ENCODE measurements at places on chromosomes 13 and 19.

- DNase-seq = no peak
These were observed 136.4 kb downstream of the PTPRS start for GRCh38 chr19:5204212-5204611.

DNA sequence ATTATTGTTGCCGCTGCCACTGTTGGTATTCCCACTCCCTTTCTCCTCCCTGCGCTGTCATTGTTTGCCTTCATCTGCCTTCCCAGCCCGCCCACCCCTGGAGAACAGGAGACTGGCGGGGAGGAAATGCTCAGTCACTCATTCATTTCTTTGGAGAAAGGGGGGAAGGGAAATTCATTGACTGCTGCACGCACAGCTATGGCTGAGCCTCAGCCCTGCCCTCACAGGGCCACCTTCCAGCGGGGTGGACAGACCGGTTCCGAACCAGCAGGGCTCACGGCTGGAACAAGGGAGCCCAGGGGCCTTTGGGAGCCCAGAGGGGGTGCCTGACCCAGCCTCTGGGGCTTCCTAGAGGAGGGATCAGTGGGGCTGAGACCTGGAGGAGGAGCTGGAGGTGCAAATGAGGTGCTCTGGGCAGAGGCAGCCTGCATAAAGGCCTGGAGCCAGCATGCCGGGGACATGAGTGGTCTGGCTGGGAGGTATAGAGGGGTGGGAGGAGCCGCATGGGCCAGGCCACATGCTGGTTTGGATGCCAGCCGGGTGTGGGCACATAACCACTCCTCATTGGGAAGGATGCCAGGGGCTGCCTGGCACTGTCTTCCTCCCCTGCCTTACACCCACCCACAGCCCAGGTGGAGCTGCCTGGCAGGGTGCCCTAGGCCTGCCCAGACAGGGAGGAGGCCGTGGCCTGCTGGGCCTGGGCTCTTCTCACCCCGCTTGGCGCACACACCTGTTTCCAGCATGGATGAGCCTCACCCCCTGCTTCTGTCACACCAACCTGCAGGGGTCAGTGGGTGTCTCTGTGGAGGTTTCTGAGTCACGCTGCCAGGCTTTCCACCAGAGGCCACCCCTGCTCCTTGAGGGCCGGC lies 26.8 kb downstream of the PPP5C start:
- DNase-seq = no peak

DNA sequence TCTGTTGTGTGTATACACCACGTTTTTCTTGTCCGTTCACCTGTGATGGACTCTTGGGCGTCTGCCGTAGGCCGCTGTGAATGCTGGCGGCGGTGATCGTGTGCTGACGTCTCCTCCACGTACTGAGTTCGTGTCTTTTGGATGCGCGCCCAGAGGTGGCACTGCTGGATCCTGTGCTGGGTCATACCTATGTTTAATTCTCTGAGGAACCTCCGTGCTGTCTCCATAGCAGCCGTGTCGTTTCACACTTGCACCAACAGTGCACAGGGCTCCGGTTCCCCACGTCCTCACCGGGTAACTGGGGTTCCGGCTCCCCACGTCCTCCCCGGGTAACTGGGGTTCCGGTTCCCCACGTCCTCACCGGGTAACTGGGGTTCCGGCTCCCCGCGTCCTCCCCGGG lies 56.2 kb downstream of the ATP11A start:
- DNase-seq = no peak

DNA sequence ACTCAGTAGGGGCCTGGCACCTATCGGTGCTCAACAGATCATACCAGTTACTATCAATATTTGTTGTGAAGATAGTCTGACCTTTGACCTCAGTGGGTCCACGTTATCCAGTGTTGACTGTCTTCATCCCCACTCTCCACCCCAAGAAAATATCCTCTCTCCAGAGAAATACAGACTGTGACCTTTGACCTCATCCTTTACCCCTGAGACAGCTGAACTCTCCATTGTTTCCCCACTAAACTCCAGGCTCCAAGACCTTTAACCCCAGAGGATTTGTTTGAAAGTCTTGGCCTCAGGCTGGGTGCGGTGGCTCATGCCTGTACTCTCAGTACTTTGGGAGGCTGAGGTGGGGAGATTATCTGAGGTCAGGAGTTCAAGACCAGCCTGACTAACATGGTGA lies 22.6 kb upstream of the PPP5C start:
- DNase-seq = no peak

- no peak for DNase-seq
These were observed 7.1 kb upstream of the UQCR11 start for GRCh38 chr19:1612114-1613086.

All from cortex of kidney (tissue), 1 donor.